EL (cell line): ENCODE measurements at places on chromosomes 12 and 14.

- DNase-seq = no peak
Measured at GRCh38 chr12:132249689-132250478, 79.5 kb downstream of the GALNT9 start.

- DNase-seq = no peak
Measured at GRCh38 chr14:26128931-26129671, 468.7 kb downstream of the NOVA1 start.

DNA sequence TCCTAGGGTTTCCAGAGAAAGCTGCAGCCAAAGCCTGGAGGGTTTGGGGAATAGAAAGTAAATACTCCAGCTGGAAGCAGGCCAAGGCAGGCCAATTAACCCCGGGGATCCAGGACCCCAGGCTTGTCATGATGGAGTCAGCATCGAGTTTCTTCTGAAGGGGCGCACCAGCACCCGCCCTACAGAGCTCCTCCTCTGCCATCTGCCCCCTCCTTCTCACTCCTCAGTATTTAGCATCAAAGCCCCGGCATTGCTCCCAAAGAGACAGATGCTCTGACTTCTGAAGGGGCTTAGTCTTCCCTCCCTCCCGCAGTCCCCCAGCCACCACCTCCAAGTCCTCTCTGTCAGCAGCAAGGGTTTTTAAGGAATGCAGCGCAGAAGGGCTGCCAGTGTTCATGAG is 285.1 kb upstream of the NOS1 start:
- no peak for DNase-seq

DNA sequence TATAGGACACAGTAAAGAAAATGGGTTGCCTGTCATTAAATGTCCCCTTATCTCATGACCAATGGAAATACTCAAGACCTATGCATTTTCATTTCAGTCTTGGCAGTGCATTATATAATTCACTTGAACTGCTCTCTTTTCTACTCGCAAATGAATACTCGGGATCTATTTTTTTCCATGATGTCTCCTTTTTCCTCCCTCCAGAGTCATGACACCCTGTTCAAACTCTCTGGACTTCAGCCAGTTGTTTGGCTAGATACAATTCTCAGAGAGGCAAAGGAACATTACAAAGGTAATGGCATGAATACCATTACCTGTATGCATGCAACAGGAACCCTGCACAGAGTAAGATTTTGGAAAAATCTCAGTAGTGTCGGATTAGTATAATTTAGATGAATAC is 130.9 kb downstream of the GPR135 start:
- DNase-seq = no peak

DNA sequence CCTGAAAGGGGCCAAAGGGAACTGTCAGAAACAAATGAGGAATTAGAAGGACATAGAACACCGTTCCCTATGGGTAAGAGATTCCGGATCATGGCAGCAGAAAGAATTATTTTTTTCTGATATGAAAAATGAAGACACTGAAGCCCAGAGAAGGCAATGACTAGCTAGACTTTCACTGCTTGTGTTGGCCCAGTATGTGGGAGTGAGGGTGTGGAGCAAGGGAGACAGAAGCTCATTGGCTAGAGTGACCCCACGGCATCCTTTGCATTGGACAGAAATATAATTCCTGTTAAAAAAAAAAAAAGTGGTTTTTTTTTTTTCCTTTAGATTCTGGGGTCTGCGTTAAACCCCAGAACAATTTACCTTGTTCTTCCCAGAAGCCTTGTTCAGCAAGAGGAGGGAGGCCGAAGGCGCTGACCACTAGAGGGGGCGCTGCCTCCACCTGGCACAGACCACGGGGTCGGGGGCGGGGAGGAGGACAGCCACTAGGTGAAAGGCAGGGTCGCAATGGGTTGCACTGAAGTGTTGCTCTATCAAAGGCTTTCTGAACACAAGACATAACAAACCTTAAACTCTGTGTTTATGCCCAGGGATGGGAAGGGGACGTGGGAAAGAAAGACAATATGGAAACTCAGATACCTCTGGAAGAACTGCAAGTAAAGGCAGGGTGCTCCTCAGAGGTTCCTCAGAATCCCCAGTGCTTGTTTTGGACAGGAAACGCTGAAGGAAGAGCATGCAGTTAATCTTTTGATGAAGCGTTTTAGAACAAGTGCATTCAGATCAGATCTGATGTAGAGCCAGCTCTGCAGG is 156.8 kb downstream of the KCNA5 start:
- DNase-seq = peak; percentile 41

GRCh38 chr12:108193917-108194316 is 64.8 kb downstream of the WSCD2 start:
- peak; percentile 15 for DNase-seq

DNA sequence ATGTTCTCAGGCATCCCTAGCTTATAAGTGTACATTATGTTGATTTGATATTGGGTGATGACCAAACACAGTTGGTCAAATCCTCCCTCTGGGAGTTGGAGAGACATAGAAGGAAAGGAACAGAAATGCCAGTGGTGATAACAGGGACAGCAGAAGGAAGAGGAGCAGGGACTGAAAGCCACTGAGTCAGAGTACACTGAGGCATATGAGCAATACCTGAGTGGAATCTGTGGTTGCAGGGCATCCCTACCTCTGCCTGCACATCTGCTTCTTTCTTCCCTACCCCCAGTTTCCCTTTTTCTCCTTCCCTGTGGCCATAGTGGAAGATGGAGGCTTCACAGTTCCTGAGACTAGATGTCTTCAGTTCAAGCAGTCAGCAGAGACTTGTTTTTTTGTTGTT is 44.9 kb downstream of the BICD1 start:
- DNase-seq = no peak

- DNase-seq = no peak
Measured at GRCh38 chr12:104188534-104188933, 27.0 kb upstream of the TXNRD1 start.

- peak; percentile 83 for DNase-seq
Measured at GRCh38 chr12:93571365-93571924, 1.0 kb upstream of the SOCS2 start.

- DNase-seq = no peak
Measured at GRCh38 chr14:71231521-71232393, 324.5 kb downstream of the PCNX1 start.

- peak; percentile 9 for DNase-seq
Measured at GRCh38 chr14:73153272-73153671, 17.0 kb downstream of the PSEN1 start.

DNA sequence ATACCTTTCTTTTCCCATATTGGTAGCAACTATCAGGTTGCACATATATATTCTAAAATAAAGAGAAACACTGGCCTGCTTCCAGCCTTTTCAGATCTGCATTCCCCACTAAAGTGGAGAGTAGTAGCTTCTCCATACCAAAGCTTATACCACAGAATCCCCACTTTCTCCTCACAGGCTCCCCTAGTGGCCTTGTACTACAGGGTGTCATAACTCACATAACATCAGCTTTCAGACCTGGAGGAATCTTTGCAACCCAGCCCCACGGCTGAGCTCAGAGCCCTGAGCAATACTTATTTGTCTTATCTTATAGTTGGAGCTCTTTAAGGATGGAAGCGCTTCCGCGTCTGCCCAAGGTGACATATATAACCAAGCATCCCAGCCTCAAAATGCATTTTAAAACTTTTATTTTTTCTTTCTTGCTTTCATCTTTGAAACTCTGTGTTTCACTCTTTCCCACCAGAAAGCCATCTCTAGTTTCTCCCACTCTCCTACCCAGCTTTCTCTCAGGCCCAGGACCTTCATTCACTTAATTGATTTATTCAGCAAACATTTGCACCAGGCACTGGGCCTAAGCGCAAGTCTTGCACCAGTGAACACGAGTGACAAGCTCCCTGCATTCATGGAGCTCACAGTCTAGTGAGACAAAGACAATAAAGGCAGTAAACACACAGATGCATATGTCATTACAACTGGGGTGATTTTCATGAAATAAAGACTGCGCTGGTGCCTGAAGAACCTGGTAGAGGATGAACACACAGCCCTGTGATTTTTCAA is 254.7 kb downstream of the IPO8 start:
- DNase-seq = peak; percentile 16

GRCh38 chr14:49105512-49105911 is 480.7 kb downstream of the RPS29 start:
- no peak for DNase-seq
